ENCODE measurements at places on chromosomes 11 and 22.
A peak's percentile ranks its signal among the peaks of the same experiment; 100 is the strongest.

DNA sequence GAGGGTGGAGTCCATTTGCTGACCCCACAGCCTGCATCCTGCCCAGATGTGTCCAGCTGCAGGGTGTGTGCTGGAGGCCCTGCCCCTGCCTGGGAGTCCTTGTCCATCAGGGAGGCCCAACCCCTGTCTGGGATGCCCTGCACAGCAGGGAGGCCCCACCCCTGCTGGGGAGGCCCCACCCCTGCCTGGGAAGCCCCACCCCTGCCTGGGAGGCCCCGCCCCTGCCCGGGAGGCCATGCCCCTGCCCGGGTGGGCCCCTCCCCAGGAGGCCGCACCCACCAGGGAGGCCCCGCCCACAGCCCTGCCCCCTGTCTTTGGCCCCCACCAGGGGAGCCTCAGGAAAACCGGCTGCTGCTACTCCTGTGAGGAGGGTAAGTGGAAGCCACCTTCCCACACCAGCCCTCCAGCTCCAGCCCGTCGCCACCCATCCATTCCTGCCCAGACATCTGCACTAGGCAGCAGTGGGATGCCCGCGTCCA lies 37.2 kb downstream of the MUC5B start:
- DNase-seq, result peak; percentile 76

DNA sequence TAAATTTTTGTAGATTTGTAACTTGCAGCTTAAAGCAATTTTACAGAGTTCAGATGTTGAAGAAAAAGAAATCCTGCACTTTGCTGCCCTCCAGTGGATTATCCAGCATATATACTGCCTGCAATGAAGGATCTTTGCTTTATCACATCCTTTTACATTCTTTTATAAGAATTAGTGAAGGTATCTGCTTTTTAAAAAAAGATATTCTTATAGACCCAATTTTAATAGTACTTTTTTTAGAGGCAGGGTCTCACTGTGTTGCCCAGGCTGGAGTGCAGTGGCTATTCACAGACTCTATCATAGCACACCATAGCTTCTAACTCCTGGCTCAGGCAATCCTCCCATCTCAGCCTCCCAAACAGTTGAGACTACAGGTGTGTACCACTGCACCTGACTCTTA lies 60.7 kb downstream of the TTC17 start:
- no peak for DNase-seq

DNA sequence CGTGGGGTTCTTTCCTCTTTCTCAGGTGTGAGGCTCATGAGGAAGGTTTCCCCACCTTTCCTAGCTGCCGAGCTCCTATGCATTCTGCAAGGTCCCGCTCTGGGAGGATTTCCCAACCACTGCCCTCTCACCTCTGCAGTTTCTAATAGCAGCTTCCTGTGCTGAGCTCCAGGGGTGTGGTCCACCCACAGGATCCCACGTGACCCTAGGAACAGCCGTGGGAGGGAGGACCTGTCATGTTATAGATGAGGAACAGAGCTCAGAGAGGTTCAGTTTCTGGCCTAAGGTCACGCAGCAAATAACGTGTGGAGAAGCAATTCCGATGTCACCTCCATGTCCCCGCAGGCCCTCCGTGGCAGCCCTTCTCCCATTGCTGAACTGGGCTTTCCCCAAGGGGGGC lies 38.5 kb downstream of the FLRT1 start:
- DNase-seq, result no peak

DNA sequence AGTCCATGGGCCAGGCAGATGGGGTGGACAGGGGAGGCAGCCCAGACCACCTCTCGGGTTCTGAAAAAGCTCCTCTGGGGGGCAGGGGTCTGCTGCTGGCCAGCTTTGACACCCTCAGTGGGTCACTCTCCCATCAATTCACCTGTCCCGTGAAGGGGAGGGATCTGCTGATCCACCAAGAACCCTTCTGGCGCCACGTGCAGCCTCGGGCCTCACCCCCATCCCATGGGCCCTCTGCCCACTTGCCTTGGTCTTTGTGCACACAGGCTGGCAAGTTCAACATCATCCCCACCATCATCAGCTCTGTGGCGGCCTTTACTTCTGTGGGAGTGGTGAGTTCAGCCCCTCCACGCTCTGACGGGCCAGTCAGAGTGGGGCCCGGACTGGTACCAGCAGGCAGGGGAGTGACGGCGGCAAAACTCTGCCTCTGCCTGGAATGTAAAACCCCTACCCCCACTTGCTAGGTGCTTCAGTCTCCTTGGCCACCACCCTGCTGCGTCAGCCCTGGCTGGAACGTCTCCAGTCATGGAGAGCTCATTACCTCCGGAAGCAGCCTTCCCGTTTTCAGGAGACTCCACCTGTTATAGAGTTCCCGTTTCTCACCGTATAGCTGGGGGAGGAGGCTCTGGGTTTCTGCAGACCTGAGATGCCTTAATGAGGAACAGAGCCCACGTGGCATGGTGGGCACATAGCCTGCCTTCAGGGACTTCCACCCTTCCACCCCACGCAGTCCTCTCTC lies 12.7 kb downstream of the PRG3 start:
- peak; percentile 85 for DNase-seq

DNA sequence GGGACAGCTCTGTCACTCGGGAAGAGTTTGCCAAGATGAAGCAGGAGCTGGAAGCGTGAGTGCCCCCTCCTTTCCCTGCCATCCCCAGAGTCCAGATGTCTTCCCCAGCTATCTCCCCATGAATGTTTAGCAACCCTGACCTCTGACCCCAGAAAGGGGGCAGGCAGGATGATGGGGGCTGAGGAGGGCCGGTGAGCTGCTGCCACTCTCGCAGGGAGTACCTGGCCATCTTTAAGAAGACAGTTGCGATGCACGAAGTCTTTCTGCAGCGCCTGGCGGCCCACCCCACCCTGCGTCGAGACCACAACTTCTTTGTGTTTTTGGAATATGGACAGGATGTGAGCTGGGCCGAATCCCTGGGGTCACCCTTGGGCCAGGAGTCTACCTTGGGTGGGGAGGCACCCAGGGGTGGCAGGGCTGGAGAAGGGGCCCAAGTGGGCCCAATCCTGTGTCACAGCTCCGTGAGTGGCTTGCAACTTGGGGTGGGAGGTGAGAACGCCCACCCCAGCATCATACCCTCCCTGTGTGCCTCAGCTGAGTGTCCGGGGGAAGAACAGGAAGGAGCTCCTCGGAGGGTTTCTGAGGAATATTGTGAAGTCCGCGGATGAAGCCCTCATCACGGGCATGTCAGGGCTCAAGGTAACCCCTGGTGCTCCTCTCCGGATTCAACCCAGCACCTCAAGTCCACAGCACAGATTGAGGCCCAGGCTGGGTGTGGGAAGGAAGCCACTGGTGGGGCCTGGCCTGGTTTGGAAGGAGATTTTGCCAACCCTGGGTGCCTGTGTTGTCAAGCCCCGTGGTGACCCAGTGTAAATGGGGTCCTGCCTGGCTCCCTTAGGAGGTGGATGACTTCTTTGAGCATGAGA lies 7.5 kb downstream of the CFL1 start:
- DNase-seq, result no peak

Data from left lung (tissue), 14 donors.